ENCODE measurements at places on chromosomes 16 and 17. TPM values are rescaled to one million over a fixed set of nuclear protein-coding genes. Genes with fewer than 3 reads are reported as not detected.

ARL5C gene
- total RNA-seq, result not detected

RNF112 gene
- 0.22 TPM for total RNA-seq

XAF1 gene
- total RNA-seq, result 5.8 TPM

CBFA2T3 gene
- not detected for total RNA-seq

RAMP2 gene
- not detected for total RNA-seq

MYL4 gene
- not detected for total RNA-seq

TMEM208 gene
- total RNA-seq, result 69.5 TPM

ITGB4 gene
- 2.1 TPM for total RNA-seq

C1QTNF8 gene
- not detected for total RNA-seq

SCIMP gene
- total RNA-seq, result 0.22 TPM

VWA3A gene
- total RNA-seq, result 0.04 TPM

NDEL1 gene
- total RNA-seq, result 57.1 TPM

SYT17 gene
- total RNA-seq, result not detected

PRDM7 gene
- total RNA-seq, result not detected

EFCAB5 gene
- 1.2 TPM for total RNA-seq

STH gene
- total RNA-seq, result not detected

All from CD8-positive, alpha-beta memory T cell (primary cell).